Activated CD4-positive, alpha-beta T cell treated with anti-CD3 and anti-CD28 coated beads for 4 hours (primary cell): ENCODE measurements at places on chromosomes 1 and 21.

GRCh38 chr1:41282679-41283317 is 40.7 kb upstream of the SCMH1 start:
- no peak for DNase-seq

DNA sequence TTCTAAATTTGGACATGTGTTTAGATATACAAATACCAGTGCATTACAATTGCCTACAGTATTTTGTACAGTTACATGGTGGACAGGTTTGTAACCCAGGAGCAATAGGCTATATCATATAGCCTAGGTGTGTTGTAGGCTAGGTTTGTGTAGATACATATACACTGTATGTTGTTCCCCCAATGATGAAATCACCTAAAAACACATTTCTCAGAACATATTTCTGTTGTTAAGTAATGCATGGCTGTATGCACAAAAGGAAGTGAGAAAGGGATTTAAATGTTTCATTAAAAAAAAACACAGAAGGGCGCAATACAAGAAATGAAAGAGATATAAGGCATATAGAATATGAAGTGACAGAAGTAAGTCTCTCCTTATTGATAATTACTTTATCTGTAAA is 32.0 kb downstream of the S100B start:
- DNase-seq: no peak

GRCh38 chr1:44021156-44021555 is 10.1 kb downstream of the SLC6A9 start:
- no peak for DNase-seq

- no peak for DNase-seq
Observed at GRCh38 chr1:9316512-9316911, 23.8 kb downstream of the SPSB1 start.
